Activated naive CD4-positive, alpha-beta T cell treated with anti-CD3 and anti-CD28 coated beads, Interleukin-2, amount 50 U/mL, for 72 hours (primary cell): ENCODE measurements at places on chromosomes 3 and 15. TPM values are rescaled to one million over a fixed set of nuclear protein-coding genes. Genes with fewer than 3 reads are reported as not detected.
A peak's percentile ranks its signal among the peaks of the same experiment; 100 is the strongest.

GRCh38 chr3:161586556-161587235 is 90.1 kb downstream of the OTOL1 start:
- no peak for DNase-seq

- no peak for DNase-seq
Observed at GRCh38 chr3:37753428-37753827, 108.3 kb upstream of the CTDSPL start.

- no peak for DNase-seq
Observed at GRCh38 chr3:159451482-159451881, 537.2 kb upstream of the IL12A start.

DNA sequence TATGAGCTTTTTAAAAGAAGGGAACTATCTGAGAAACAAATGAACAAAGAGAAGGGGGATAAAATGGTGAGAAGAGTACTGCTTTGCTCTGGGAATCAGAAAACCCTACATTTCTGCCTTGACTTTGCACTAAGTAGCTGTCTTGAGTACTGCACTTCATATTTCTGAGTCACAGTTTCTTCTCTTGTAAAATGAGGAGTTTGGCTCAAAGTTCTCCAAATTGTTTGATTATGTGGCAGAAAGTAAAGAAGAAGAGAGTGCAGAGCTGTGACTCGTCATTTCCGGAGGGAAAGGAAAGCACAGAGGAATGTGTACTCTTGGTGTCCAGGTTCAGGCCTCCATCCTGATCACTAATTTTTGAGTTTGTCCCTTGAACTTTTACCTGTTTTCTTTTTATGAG is 54.7 kb downstream of the TP63 start:
- DNase-seq = no peak

DNA sequence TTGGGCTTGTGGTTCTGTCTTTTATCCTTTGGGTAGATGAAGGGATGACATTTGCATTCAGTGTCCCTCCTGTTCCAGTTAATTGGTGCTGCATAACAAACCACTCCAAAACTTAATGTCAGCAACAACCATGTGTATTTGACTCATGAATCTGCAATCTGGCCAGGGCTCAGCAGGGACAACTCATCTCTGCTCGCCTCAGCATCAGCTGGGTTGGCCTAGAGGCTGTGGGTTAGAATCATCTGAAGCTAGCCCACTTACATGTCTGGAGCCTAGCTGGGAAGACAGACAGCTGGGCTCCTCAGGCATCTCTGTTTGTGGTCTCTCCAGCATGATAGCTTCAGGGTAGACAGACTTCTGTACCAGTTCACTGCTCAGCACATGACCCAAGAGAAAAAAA is 92.0 kb downstream of the TMEM108 start:
- no peak for DNase-seq

GRCh38 chr3:5498981-5499380 is 311.5 kb downstream of the EDEM1 start:
- no peak for DNase-seq

DNA sequence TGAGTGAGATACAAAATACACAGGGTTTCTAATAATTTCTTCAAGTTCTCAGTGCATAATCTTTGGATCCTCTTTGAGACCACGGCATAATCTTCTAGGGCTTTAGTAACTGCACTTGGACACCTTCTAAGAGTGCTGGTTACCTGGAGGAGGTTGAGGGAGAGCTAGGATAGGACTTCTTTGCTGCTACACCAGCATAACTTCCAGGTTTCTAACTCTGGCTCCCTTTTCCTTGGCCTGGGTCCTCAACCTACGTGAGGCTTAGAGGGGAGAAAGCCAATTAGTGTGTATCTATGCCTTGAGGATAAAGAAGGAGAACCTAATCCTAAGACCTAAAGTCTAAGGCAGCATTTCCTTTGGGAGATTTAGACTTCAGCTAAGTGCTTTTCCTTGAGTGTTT is 184.8 kb downstream of the LSAMP start:
- DNase-seq = no peak

DNA sequence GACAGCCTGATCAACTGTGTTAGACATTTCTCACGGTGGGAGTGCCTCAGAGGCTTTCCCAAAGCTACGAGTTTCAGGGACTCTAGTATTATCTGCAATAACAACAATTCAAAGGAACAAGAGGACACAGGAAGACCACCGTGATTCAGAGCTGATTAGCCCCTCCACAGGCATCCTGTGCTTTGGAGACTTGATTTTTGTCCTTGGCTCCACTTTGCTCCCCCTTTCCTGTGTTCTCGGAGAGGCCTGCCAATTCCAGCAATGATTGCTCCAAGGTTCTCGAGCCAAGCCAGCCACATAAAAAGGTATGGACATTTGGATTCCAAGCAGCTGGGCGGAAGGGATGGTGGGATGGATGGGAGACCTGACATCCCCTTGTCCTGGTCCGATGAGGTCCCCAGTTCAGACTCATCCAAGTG is 14.3 kb downstream of the EHD4 start:
- no peak for DNase-seq

DNA sequence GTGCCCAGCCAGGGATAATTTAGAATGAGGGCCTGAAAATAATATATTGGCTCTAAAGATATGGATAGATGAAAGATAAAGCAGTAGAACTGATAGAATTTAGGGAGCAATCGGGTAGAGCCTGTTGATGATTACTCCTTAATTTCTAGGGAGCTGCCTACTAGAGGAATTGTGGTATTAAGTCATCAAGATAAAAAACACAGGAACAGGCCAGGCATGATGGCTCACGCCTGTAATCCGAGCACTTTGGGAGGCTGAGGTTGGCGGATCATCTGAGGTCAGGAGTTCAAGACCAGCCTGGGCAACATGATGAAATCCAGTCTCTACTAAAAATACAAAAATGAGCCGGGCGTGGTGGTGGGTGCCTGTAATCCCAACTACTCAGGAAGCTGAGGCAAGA is 130.4 kb downstream of the PCCB start:
- no peak for DNase-seq

- DNase-seq = no peak
Observed at GRCh38 chr3:48013288-48013980, 2.8 kb downstream of the MAP4 start.

GRCh38 chr3:16885593-16886302 is 993 bp downstream of the PLCL2 start:
- DNase-seq = no peak

- no peak for DNase-seq
Observed at GRCh38 chr3:31294430-31295149, 238.1 kb upstream of the STT3B start.

DNA sequence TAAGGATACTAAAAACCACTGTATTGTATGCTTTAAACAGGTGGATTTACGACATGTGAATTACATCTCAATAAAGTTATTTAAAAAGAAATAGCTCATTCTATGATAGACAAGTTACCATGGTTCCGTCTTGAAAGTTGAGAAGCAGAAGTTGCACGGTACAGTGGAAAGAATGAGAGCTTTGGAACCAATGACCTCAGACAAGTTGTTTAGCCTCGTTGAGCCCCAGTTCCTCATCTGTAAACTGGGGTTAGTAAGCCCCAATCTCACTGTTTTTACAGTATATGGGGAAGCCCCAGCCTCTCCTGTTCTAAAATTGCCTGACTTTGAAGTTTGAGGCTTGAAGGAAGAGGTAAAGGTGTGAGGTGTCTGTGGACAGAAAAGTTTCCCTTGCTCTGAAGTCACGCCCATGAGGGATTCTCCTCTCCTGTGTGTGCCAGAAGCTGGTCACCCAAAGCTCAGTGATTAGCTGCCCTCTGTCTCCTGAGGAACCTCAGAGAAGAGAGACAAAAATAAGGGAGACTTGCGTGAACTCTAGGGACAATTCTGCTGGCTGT is 10.0 kb downstream of the CRYGS start:
- DNase-seq = peak; percentile 64

DNA sequence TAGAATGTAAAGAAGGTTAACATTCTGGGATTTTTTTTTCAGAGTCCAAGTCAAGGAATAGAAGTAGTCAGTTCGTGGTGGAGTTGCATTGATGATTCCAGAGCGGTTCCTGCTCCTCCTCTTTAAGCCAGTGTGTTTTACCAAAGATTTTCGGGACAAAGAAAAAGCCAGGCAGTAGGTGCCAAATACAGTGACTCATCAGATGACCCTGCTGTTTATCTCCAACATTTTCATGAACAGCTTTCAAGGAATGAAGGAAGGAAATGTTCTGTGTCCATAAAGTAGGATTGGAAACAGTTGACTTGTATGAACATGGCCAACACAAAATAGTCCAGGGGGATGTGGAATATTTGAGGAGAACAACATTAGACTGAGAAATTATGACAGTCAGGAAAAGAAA is 142.4 kb upstream of the TMC3 start:
- no peak for DNase-seq

GRCh38 chr15:74775894-74776293 is 6.0 kb upstream of the CSK start:
- DNase-seq = no peak

- no peak for DNase-seq
Observed at GRCh38 chr3:13282358-13282985, 137.7 kb downstream of the NUP210 start.

DNA sequence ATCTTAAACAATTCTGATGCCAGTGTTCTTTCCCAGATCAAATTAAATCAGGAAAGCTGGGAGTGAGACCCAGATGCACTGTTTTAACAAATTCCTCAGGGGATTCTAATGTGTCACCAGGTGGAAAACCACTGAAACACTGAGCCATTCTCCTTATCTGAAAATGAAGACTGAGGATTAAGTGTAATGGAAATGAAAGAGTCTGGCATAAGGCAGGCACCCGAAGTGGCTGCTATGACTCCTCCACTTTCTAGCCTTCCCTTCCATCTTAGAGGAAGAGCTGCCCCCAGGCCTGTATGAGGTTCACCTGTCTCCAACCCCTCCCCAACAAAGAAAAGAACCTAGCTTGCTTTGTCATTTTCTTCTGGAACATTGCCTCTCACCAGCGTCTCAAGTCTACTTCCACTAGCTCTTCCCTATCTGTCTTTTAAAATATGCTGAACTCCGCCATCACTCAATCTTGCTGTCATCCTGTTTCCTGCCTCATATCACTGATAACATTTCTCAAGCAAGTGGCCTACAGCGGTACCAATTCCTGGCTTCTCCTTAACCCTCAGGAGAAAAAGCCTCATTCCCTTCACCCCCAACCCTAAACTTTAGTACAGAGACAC is 13.7 kb upstream of the ABHD2 start:
- DNase-seq = no peak

Gene B3GNT5
- total RNA-seq = 56.4 TPM

Gene PIF1
- total RNA-seq = 47.5 TPM

Gene FBXO45
- 15.4 TPM for total RNA-seq

Gene ITIH1
- not detected for total RNA-seq

Gene SERPINI2
- total RNA-seq = not detected
